Fibroblast of lung (primary cell): ENCODE measurements at places on chromosomes 2 and 18. TPM values are rescaled to one million over a fixed set of nuclear protein-coding genes. Genes with fewer than 3 reads are reported as not detected.
A peak's percentile ranks its signal among the peaks of the same experiment; 100 is the strongest.

COA5 gene
- 33.4 and 38.6 TPM in 2 replicates for total RNA-seq

PRKAG3 gene
- total RNA-seq = 0.26 and 0.33 TPM in 2 replicates

BCL2 gene
- 3.6 and 9.0 TPM in 2 replicates for total RNA-seq

CAPN14 gene
- under 0.01 and 0.17 TPM in 2 replicates for total RNA-seq

SLC9A2 gene
- not detected in 2 replicates for total RNA-seq

DNA sequence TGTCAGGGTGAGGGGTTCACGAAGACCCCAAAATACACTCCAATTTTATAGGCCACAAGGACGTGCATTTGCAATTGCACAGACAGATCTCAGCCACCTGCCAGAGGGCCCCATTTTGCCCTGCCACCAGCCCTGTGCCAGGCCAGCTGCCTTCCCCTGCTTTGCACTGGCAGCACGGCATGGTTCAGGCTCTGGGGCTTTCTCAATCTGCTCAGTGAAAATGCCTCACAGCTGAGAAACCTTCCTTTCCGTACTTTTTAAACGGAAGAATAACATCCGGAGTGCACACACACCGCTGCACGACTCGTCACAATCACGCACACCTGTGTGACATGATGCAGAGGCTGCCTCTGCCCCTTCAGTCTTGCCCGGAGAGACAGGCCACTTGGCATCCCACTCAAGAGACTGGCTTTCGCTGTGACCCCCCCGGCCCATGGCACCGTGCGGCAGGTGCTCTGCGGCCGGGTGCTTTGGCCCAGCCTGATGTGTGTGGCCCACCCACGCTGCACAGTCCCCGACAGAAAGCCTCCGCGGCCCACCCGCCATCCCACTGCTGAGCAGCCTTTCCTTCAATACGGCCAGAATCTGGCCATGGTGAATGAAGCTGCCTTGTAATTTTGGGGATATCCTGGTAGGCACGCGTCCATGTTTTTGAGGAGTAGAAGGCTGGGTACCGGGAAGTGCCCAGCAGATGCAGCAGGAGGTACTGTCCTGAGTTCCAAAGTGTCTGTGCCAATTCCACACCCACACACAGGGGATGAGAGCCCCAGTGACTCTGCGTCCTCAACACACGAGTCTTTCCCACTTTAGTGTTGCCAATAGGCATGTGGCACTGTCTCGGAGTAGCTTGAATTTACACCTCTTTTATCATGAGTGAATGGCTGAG lies 88.8 kb downstream of the USP40 start:
- no peak for DNase-seq

GRCh38 chr2:10481666-10482157 lies 33.6 kb upstream of the ODC1 start:
- no peak for DNase-seq

DNA sequence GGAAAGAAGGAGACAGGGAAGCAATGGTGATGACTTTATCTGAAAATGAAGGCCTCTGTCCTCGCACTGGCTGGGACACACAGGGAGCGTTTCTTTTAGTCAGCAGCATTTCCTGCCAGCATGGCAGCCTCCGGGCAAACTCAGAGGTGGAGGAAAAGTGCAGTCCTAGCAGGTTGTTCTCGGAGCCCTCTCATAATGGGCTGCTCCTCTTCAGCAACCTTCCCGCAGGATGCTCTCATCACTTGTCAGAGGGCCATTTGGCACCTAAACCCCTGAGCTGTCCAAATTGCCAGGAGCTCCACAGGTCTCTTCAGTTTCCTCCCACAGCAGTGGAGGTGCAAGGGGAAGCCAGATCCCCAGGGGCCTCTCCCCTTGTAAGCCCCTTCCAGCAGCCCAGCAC lies 6.2 kb downstream of the STK39 start:
- DNase-seq = no peak

DNA sequence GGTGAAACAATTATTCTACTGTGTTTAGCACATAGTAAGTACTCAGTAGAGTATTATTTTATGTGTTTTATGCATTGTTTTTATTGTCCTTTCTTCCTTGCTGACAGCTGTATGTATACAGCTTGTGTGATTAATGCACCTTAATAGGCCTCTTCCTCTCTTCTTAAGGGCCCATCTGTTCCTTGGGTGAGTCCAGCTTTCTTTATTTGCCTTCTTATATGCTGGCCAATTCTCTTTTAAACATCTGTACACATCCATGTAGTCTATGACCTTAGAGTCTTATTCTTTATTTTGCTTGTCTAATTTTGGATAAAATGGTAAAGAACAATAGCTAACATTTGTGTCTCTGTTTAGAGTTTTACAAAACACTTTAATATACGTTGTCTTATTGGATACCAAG lies 333.7 kb upstream of the MEIS1 start:
- DNase-seq = no peak

DNA sequence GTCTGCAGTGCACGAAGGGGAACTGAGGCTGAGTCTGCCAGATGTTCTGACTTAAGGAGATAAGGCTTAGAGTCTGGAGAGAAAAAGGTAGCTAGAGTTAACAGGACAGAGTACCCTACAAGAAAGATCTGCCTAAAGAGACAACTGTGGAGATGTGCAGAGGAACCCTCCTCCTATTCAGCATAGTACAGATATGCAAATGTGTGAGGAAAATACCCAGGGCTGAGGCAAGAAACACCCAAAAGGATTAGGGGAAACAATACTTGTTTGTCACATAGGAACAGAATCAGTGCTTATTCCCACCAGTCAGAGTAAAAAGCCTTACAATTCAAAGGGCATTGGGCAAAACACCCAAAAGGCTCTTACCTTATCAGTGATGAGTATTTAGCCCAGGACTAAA lies 67.8 kb downstream of the SS18 start:
- no peak for DNase-seq

GRCh38 chr2:229553091-229553490 lies 161.3 kb downstream of the DNER start:
- DNase-seq = peak; percentile 15

DNA sequence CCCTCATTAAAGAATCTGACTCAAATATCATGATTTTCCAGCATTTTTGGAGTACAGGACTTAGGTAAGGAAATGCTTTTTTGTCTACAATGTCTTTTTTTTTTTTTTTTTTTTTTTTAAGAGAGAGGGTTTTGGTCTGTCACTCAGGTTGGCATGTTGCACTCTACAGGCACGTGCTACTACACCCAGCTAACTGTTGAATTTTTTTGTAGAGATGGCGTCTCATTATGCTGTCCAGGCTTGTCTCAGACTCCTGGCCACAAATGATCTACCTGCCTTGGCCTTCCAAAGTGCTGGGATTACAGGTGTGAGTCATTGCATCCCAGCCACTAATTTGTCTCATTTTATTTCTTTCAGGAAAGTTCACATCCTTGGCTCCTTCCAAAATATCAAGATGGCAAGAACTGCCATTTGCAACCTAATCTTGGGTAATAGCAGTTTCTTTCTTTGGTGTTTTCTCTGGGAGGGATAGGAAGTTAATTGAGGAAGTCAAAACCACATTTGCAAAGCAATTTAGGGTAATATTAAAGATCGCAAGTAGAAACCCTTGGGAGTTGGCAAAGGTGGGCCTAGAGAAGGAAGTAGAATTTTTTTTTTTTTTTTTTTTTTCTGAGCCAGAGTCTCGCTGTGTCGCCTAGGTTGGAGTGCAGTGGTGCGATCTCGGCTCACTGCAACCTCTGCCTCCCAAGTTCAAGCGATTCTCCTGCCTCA lies 15.5 kb downstream of the PNO1 start:
- no peak for DNase-seq

DNA sequence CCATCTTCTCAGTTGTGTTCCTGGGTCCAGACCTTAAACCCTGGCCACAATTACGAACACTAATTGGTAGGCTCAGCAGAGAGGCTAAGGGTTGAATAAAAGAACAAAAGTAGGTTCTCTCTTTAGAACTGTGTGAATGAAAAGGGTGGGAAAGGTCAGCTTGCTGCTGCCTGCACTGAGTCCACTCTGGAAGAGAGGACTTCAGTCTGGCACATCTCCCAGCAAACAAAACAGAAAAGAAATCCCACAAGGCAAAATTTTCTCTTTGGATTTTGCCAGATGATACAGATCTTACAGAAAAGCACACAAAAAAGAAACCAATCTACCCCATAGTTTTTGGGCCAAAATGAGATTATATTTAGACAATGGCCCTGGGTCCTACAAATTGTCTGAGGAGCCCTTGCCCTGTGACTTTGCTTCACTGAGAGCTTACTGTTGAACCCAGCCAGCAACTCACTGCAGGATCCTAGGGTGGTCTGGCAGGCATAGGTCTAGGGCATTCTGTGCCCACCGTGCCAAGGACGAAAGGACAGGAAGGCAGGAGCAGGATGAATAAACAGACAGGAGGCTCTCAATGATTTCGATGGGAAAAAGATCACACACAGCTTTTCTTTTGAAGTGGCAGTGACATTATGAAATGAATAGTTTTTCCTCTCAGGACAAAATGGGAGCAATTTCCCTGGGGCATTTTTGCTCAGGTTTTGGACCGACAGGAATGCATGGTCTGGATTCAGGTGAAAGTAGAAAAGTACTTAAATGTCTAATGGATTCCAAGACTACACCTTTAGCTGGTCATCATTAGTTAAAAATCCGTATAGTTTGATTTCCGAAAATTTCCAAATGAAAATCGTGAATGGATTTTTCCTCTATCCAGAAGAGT lies 68.4 kb upstream of the STAM2 start:
- no peak for DNase-seq

- DNase-seq = peak; percentile 80
These were observed 337.4 kb downstream of the PTPRM start for GRCh38 chr18:7904529-7904928.

DNA sequence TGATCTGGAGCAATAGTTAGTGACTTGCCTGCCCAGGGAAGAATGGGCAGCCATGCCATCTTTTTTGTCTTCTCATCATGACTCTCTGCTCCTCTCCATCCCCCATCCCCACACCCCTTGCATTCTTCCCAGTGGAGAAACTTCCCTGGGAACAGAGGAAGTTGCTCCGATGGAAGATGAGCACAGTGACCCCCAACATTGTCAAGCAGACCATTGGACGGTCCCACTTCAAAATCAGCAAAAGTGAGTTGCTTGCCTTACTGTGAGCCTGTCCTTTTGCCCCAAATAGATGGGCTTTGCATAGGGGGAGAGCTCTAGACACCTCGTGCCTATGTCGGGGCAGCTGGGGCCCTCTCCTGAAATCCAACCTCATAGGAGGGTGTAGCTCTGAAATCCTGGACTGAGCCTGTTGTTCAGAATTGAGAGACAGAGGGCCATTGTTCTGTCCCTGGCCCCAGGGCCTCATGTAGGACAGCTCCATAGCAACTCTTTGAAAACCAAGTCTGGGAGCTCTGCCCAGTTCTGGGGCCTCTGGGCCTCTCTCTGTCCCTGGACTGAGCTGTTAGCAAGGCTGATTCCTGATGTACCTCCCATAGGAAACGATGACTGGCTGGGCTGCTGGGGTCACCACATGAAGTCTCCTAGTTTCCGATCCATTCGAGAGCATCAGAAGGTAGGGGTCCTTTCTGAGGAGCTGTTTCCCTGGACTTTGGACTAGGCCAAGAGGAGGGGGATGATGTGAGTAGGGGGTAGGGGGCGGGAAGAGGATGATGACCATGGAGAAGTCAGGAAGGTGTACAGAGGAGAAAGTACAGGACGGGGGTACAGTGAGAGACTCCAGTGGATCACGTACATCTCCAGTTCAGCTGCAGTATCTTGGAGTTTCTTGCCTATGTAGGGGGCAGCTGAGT lies 35.2 kb downstream of the TTLL4 start:
- peak; percentile 39 for DNase-seq

GRCh38 chr18:74248595-74248994 lies 43.2 kb downstream of the CYB5A start:
- no peak for DNase-seq

DNA sequence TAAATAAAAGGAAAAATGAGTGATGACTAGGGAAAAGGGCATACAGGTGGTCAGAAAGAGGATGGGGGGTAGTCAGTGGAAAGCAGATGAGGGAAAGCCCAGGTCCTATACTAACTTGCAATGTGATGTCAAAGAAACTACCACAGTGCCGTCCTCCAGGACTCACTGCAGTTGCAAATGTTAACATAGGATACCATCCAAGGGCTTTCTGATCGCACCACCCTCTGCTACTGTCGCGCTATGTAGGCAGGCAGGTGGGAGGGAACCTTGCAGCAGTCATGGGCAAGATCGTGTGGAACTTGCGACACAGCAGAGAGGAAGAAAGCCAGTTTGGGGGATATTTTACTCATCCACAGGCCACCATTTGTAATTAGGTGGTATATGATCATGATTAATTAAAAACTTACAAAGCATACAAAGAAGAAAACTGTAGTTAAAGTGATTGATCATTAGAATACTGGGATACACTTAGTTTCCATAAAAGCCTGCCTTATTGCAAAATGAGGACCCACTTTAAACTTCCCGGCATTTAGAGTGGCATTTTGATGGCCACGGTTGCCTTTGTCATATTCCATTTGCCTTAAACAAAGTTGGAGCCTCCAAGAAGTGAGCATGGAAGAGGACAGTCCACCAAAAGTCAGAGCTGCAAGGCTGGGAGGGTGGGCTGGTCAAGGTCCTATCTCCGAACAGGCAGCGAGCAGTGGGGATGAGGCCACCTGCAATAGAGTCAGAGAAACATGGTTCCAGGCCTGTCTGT lies 8.5 kb upstream of the ROCK2 start:
- no peak for DNase-seq

- DNase-seq = peak; percentile 9
These were observed 179.9 kb upstream of the MSH6 start for GRCh38 chr2:47602996-47603395.

GRCh38 chr2:173076581-173077345 lies 1.1 kb downstream of the MAP3K20 start:
- peak; percentile 76 for DNase-seq

DNA sequence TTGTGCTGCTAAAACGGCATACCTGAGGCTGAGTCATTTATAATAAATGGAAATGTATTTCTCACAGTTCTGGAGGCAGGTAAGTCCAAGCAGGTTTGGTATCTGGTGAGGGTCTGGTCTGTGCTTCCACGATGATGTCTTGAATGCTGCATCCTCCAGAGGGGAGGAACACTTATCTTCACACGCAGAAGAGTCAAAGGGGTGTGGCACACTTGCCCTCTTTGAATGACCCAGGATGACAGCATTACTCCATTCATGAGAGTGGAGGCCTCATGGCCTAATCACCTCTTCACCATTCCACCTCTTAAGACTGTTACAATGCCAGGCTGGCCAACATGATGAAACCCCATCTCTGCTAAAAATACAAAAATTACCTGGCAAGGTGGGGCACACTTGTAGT lies 61.0 kb downstream of the NCAPH start:
- DNase-seq = no peak
